Spinal cord (tissue), 10 donors: ENCODE measurements at places on chromosomes 6 and 20. TPM values are rescaled to one million over a fixed set of nuclear protein-coding genes. Genes with fewer than 3 reads are reported as not detected.

Gene VIP
- total RNA-seq: 0.99 TPM

Gene SLC16A10
- 14.9 TPM for total RNA-seq

Gene PNPLA1
- total RNA-seq: not detected

Gene CLDN20
- total RNA-seq: 0.79 TPM

Gene PACRG
- total RNA-seq: 15.4 TPM

Gene COQ3
- 8.7 TPM for total RNA-seq
